ENCODE measurements at places on chromosomes 16 and 17.

DNA sequence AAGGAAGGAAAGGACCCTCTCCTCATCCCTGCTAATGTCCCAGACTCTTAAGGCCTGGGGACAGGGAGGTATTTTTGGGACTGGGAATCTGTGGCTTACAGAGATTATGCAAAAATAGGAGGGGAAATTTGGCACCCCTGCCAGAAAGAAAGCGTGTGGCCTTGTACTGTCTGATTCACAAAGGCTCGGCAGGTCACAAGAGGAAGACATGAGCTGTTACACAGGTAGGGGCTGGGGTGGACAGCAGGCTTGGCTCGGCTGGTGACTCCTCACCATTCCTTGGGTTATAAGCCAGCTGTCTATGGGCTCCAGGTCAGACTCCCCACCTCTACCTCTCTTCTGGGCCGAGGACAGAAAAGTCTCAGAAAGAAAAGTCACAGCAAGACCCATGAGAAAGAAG, 20.7 kb upstream of the SREBF1 start:
- DNase-seq = no peak

DNA sequence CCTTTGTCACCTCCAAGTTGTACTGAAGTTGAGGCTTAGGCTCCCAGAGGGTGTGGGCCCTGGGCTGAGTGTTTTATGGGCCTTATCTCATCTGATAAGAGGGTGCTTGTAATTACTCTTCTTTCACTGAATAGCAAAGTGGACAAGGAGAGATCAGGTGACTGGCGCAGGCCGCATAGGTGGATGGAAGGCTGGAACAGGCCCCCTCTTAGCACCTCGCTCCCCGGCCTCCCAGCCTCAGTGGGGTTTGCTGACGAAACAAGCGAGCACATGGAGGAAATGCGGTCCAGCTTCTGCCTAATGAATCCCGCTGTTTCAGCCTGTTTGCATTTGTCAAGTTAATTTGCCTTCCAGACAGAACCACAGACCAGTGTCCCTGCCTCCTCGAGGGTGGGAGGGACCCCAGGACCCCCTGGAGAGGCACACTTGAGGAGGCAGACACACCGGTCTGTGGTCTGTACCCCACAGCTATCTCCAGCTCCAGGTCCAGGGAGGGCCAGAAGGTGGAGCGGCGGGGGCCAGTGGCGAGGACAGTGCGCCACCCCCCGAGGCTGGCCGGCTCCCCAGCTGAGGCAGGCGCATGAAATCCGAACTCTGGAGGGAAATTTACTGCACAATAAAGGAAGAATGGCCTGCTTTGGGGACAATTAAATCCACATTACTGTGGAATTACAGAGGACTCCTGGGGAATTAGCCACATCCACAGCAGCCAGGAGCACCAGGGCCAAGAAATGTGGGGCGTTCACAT, 123.4 kb downstream of the NTN1 start:
- no peak for DNase-seq

DNA sequence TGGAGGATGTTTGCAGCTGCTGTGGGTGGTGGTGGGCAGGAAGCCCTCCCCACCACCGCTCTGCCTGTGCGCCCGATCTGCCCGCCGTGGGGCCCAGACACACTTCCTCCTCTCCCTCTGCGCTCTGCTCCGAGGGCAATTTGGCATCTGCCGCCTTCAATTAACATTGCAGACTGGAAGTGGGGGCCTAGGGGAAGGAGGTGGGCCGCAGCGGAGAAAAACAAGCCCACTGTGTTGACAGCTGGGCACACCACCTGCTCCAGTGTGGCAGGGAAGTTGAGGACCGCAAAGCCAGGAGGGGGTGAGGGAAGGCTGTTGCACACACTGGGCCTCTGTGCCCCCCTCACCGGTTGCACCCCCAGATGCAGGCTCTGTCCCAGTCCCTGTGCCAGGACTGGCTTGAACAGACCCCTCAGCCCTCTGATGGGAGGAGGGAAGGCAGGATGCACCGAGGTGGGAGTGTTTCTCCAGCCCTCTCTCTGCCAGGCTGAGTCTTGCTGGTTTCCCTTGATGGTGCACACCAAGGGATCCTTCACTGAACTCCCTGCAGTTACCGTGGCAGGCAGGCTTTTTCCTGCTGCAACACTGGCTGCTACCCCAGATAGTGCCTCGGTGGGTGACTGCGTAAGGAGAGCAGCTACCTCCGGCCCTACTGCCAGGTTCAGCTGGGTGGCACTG, 72.8 kb upstream of the MED9 start:
- no peak for DNase-seq

DNA sequence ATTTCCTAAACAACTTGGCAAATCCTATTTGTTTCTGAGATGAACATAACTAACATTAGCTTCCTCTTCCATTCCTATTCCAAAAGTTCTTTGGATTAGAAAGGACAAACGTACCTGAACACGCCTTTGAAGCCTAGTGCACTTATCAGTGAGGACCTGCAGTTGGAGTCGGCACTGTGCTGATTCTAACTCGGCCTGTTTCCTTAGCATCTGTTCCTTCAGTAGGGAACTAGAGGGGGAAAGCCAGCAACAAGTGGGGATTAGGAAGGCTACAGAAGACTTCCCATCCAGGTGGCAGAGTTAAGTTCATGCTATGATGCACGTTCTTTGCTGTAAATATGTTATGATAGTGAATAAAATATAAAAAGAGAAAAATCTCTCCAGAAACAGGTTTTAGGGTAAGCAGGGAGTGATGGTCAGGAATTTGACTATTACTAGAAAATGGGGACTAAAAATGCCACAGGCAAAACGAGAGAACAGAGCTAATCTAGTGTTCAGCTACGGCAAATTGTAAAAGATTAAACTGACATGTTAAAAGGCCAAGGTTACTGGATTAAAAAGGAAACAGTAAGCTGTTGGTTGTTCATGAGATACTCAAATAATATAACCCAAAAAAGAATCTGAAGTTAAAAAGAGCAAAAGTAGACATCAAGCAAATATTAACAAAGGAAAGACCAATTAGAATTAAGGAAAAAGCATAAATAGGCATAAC, 28.8 kb downstream of the RFWD3 start:
- DNase-seq = no peak

DNA sequence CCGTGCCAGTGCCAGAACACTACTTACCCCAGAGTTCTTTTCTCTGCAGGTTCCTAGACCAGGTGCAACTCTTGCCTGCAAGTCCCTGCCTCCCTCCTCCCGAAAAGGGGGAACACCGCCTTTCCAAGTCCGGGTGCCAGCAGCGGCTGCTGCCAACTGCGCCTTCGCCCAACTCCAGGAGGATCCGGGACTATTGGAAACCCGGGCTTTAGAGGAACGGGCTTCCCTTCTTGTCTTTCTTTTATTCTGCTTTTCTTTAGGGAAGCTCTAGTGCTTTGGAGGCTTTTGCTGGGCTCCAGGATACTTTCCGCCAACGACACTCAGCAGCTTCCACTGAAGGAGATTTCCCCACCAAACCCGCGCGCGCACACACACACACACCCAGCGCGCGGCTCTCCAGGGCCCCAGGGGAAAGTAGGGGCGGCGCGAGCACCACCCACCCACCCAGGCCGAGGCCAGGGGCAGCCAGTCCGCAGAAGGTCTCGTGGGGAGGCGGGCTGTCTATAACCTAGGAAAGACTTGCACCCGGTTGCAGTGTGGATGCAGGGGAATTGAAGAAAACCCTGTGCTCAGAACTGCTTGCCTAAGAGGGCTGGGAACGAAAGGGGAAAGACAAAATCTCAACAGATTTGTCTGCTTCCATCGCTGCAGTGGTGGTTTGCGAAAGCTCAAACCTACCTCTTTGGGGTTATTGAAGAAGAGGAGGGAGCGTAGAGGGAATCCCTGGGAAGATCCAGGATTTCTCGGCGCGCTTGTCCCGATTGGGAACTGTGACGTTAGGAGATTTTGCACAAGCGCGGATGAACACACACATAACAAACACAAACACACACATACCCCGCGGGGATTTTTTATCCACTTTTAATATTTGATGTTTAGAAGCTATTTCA, 977 bp upstream of the CA10 start:
- DNase-seq = peak; percentile 64

- DNase-seq = no peak
Observed at GRCh38 chr17:70675070-70675590, 505.8 kb downstream of the KCNJ2 start.

DNA sequence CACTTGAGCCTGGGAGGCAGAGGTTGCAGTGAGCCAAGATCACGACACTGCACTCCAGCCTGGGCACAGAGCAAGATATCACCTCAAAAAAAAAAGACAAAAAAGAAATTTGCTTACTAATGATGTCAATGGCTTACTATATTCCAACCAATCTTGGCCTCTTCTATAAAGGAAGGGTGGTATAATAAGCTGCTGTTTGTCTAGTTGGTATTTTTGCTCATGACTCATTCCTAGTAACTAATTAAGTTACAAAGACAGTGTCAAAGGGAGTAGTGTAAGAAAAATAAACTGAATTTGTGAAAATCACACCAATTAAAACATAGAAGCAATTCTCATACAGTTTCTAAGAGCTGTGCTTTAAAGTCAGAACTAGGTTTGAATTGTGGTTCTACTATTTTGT, 82.5 kb downstream of the NLK start:
- DNase-seq = no peak

GRCh38 chr17:65037157-65037556, 19.4 kb downstream of the GNA13 start:
- DNase-seq = no peak

DNA sequence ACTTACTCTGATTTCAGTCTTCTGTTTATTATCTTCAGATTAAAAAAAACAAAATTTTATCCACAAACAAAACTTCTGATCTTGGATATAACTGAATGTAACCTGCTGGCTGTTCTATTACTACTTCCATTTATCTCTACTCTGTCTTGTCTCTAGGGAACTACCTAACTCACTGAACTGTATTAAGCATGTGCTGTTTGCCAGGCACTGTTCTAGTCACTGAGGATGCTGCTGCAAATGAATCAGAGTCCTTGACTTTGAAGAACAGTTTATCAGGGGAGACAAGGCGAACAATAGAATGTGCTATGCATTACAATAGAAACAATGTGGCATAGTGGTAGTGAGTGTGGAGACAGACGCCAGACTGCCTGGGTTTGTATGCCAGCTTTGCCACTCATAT, 2.3 kb upstream of the ANKRD40 start:
- no peak for DNase-seq

DNA sequence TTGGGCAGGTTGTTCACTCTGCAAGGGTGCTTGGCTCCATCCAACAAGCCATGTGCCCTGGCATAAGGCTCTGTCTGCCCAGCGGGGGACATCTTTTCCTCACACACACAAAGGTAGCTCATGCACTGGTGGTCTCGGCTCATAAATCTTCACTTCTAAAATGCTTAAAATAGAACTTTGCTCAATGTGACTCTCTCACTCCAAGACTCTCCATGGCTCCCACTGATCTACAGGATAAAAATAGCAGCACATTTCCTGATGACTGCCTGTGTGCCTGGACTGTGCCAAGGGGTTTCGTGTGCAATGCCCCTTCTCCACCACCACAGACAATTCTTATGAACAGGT, 15.1 kb upstream of the CIBAR2 start:
- no peak for DNase-seq

DNA sequence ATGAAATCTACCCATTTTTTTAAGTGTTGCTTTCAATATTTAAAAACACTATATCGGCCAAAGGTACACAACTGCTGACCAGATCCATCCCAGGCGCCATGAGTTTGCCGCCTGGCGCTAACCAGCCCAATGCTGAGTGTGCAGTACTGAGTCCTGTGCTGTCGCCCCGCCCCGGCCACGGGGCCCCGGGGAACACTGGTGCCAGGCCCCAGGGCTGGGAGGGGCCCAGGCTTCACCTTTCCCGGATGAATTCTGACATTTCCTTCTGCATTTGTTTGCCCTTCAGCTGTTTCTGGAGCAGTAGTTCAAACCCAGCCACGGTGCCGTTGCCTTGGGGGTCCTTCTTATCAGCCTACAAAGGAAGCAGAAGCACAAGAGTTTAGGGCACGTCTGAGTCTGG, 37.8 kb upstream of the RCVRN start:
- DNase-seq = no peak

DNA sequence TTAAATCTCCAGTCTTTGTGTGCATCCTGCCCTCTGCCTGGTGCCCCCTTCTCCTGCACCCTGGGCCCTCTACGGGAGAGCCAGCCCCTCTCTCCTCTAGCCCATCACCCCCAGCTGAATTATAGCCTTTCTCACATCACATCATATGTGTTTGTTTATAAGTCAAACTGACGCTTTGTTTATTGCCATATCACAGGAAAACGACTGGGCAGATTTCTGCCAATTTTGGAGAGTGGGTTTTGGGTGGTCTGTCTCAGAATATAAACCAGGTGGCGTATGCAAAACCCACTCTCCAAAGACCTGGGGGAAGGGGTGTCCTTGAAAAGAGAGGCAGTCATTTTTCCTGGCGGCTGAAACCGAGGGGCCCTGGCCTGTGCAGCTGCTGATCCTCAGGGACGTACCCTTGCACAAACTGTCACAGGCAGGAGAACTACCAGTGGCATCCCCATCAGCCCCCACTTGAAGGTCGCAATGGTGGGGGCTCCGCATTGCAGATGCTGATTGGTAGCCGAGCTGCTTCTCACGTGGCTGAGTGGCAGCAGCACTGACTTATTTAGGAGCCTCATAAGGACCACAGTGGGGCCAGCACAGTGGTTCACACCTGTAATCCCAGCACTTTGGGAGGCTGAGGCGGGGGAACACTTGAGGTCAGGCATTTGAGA, 34.8 kb upstream of the CDC42EP4 start:
- DNase-seq = no peak

DNA sequence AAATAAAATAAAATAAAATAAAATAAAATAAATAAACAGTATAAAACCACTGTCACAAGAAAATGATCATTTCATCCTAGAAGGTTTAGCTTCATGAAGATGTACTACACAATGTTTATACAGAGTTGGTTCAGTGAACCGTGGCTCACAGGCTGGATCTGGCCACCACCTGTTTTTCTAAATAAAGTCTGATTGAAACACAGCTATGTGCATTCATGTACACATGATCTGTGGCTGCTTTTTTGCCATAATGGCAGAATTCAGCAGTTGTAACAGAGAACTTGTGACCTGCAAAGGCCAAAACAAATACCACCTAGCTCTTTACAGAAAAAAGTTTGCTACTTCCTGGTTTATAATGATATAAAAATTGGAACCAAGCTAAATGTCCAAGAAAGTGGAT, 12.6 kb upstream of the RPRML start:
- no peak for DNase-seq

DNA sequence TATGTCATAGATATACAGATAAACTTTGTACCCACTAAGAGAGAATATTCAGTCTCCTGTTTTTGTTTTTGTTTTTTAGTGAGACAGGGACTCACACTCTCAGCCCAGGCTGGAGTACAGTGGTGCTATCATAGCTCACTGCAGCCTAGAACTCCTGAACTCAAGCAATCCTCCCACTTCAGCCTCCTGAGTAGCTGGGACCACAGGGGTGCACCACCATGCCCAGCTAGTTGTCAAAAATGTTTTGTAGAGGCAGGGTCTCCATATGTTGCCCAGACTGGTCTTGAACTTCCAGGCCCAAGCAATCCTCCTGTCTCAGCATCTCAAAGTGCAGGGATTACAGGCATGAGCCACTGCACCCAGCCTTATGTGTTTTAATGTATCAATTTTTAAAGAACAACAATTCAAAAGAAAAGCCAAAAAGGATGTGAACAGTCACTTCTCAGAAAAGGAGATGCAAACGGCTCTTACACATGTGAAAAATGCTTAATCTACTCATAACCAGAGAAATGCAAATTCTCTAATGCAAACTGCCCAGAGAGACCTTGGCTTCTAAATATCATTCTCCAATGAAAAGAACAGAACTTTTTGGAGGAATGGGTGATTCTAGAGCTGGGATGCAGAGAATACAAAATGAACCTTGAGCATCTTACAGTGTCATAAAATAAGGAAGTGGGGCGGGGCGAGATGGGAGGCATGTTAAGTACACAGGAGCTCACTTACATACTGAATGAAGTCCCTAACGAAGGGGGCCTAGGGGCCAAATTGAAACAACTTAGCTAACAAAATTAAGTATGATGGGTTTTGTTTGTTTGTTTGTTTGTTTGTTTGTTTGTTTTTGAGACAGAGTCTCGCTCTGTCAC, 7.3 kb upstream of the CMTM3 start:
- DNase-seq = no peak

Data from NCI-H510A treated with DMSO at 0.1 percent for 48 hours (cell line).